ENCODE measurements at places on chromosomes 1 and 21.

GRCh38 chr21:32143241-32143939 lies 135.5 kb downstream of the MIS18A start:
- DNase-seq = no peak

DNA sequence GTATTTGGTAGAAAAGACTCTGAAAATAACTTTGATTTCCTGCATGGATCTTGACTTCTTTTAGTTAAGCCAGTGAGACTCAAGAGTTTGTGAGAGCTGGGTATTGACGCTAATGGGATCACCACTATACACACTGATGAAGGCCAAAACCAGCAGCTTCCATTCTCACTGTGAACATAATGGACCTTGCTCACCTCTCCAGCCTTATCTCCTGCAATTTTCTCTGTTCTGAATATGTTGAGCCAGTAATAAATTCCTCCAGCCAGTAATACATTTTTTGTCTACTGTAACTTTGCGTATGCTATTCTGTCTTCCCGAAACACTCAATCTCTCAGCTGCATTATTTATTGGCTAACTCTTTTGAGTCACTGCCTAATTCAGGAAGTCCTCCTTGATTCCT lies 111.6 kb upstream of the PPP2R5A start:
- DNase-seq = no peak

DNA sequence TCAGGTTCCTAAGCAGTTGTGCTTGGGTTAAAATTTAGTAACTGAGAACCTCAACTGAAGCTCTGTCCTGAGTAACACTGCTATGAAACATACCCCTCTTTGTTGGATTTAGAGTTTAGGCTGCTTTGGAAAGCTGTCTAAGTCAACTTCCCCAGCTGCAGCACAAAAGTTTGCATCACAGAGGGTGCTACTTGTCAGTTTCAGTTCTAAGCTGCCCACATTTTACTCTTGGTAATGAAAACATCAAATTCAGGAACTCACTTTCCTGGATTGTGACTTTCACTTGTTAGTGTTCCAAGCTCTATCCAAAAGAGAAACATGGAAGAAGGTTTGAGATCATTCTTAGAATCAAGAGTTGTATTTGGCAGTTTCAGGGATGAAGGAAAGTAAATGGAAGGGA lies 191.7 kb upstream of the NFIA start:
- no peak for DNase-seq

DNA sequence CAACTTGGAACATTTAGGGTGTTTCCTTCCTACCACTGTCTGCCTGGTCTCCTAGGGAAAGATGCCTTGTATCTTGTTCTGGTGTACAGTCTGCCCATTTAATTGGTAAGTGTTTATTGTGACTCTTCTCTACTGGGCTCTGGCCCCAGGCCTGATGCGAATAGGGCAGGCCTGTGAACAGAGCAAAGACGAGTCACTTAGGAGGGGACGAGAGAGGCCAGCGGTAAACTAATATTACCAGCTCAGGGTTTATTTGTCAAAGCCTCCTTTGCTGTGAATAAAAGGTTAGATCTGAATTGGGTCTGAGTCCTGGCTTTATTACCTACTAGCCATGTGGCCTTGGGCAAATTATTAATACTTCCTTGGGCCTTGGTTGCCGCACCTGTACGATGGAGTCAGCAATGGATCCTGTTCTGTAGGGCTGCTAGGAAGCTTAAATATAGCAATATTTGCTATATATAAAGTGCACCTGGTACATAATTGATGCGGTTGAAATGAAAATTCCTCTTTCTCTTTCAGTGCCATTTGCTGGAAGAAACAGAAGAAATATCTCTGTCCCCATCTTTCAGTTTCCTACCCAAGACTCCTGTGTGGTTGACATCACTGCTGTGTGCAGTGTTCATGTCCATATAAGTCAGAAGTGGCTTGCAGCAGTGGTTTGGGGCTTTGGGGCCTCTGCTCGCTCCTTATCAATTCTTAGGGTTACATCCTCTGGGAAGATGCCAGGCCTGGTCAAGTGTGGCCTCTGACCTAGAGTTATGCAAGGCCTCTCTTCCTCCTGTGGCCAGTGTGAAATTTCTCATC lies 32.4 kb downstream of the MAPKAPK2 start:
- no peak for DNase-seq

GRCh38 chr1:42055061-42055460 lies 98.1 kb upstream of the GUCA2B start:
- DNase-seq = no peak

DNA sequence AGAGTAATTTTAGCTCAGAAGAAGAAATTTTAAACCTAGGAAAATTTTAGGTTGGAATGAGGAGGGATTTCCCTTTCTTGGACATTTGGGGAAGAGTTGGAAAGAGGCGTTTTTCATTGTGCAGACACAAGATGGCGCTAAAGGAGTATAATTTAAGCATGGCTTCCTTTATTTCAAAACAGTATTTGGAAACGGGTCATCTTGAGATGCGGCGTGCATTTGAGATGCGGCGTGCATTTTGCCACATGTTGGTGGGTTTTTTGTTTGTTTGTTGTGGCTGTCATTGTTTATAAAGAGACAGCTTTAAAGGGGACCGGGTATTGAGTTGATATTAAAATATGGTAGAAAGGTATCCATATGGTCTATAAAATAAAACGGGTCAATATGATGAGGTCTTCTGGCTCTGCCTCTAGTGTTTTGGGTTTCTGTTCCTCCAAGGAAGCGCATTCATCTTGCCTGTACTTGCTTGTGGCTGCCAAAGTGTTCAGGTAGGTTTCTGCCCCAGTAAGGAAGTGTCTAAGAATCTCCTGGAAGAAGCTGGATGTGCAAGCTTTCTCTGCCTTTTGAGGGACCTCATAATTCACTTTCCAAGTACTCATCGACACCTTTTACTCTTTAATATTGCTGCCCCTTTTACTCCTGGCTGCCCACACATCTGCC lies 210.3 kb downstream of the SLC35F3 start:
- peak; percentile 76 for DNase-seq

DNA sequence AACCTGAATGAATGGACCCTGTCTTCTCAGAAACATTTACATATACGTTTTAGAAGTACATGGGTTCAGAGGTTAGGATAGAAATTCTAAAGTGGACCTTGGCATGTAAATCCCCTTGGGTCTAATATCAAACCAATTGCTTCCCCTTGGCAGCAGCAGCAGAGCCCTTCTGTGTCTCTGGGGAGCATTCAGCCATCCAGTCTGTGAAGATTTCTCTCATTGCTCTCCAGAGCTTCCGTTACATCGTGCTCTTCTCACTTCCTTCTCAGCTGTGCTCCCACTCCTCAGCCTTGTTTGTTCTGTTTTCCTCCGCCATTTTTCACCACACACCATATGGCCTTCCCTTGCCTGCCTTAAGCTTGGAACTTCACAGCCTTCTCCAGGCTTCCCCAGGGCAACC lies 61.5 kb upstream of the ATP1B1 start:
- DNase-seq = no peak

DNA sequence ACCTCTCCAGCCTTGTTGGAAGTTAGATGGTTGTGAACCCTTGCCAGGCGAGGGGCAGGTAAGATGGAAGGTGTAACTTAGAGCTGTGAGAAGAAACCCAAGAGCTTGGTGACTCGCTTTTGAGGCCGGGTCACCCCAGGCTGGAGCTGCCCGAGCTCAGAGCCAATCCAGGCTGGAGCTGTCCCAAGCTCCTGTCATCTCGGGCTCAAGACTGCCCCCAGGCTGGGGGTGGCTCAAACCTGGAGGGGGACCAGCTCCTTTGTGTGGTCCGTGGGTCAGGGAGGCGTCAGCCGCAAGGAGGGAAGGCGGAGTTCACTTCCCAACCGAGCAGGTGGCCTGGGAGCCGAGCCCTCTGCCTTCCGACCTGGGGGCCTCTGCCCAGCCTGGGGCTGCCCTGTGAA lies 2.0 kb downstream of the HUNK start:
- DNase-seq = no peak

DNA sequence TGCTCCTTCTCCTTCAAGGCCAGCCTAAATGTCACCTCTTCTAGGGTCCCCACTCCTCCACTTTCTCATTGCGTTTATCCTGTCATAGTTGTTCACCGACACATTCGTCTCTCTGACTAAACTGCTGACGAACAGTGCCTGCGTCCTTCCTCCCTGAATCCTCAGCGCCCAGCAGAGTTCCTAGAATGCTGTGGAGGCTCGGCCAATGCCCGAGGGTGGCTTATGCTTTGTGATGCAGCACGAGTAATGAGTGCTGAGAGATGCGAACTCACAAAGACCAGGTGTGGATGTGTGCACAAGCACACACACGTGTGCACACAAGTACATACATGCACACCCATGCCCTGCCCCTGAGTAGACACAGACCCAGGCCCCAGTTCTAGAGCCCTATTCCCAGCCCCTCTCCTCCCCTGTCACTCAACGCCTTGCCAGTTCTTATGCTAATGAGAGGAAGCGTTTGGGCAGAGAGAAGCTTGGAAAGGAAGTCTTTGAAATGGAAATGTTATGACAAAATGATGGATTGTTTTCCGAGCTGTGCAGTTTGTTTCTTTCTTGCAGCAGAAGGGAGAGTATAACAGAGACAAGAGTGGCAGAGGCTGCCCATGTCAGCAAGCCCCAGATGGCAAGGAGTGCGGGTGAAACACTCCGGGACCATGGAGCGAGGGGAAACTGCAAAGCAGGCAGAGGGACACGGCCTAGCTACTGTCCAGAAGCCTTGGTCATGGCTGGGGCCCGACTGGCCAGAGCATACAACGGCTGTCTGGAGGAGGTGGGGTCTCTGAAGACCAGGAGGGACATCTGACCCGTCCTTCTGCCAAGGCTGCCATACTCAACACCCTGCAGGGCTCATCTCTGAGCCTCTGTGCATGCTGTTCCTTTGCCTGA lies 24.2 kb downstream of the KCNA10 start:
- DNase-seq = no peak

GRCh38 chr21:18350216-18350615 lies 53.4 kb downstream of the TMPRSS15 start:
- no peak for DNase-seq

DNA sequence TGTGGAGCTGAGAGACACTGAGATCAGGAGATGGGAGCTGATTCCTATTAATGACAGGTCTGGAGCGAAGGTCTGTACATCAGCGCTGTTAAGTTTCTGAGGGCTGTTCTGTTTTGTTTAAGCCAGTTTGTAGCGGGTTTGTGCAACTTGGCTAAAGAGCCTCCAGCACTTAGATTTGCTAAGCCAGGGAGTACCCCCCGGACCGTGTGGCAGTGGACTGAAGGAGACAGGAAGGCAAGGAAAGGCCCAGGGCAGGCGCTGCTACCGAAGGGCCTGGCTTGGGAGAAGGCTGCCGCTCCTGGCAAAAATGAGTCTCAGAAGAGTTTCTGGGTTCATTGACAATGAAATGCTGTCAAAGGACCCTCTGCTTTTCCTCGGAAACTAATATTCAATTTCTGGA lies 139.3 kb upstream of the ZNF644 start:
- DNase-seq = no peak

DNA sequence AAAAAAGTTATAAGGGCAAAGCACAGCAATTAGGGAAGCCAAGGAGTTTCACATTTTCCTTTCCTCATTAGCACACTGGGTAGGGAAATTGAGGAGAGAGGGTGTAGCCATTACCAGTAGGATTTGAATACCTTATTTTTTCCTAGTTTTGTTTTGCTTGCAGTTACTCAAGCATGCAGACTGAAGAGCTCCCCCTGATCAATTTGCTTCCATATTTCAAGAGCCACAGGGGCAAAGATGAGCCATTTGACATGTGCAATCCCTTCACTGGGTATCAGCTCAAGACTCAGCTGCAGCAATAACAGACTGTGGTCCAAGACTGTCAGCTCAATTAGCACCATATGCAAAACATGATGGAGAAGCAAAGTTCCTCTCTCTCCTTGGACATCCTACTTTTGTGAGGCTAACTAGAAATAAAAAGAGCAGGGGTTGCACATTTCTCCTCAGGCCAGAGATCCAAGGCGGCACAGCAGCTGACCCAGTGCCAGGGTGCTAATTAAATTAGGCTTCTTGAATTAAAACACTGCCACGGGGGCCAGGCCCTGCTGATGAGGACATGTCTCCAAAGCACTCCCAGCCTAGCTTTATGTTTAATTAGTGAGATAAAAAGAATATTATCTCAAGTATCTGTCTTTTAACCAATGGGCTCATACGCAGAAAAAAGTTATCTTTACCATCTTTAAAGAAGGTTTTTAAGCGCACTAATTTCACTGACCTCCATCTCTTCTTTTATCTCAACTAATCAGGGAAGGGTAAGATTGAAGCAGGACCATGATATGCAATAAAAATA lies 36.7 kb upstream of the LRRC53 start:
- DNase-seq = no peak

Data from NCI-H2081 (cell line).